KG1 (cell line): ENCODE measurements at places on chromosomes 1 and 21.

DNA sequence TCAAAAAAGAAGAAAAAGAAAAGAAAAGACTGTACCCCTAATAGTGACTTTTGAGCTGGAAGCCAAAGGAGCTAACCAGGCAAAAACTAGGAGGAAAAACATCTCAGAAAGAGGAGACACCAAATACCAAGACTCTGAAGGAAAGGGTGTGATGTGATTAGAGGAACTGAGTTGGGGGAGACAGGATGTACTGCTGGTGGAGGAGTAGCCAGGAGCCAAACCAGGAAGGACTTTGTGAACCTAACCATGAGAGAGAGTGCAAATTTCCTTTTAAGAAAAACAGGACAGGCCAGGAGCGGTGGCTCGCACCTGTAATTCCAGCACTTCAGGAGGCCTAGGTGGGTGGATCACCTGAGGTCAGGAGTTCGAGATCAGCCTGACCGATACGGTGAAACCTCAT lies 4.1 kb upstream of the RBP7 start:
- no peak for DNase-seq

GRCh38 chr1:182525342-182525741 lies 63.7 kb downstream of the RNASEL start:
- DNase-seq = no peak

DNA sequence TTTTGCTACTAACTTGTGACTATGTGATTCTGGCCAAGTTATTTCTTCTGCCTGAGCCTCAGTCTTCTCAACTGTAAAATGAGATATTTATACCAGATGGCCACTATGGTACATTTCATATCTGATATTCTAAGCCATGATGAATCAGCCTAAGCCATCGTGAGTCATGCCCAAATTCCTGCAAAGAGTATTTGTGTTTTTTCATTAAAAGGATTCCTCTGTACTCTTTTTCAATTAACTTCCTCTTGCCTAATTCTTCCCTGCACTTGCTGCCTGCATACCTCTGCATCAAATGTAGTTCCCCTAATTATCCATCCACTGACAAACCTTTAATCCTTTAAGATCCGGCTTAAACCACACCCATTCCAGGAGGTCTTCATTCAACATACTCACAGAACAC lies 575.1 kb upstream of the BEND5 start:
- no peak for DNase-seq

- no peak for DNase-seq
Measured at GRCh38 chr1:115679141-115679611, 37.4 kb downstream of the VANGL1 start.

- no peak for DNase-seq
Measured at GRCh38 chr1:6967431-6968111, 182.3 kb downstream of the CAMTA1 start.

DNA sequence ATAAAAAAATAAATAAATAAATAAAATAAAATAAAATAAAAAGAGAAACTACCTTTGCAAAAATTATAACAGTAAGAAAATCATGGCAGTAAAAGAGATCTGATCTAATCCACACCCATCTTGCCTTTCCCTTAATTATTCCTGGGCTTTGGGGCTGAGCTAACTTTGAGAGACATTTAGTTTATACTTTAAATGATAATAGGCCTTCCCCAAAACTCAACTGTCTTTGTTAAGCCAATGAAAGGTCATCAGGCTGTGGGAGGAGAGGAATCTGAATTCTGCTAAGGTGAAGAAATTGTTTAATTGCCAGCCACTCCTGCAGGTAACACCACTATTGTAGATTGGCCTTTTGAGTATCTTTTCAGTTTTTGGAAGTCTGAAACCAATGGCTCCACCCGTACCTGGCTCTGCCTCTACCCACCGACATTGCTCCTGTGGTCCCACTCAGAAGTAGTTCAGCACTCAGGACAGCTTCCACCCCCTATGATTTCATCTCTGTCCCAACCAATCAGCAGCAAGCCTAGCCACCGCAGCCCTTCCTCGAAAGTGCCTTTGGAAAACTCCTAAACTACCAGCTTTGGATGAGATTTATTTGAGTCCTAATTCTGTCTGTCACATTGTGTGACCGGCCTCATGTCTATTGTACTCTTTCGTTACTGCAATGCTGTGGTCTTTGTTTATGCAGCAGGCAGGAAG lies 23.0 kb upstream of the PNRC2 start:
- DNase-seq = no peak

DNA sequence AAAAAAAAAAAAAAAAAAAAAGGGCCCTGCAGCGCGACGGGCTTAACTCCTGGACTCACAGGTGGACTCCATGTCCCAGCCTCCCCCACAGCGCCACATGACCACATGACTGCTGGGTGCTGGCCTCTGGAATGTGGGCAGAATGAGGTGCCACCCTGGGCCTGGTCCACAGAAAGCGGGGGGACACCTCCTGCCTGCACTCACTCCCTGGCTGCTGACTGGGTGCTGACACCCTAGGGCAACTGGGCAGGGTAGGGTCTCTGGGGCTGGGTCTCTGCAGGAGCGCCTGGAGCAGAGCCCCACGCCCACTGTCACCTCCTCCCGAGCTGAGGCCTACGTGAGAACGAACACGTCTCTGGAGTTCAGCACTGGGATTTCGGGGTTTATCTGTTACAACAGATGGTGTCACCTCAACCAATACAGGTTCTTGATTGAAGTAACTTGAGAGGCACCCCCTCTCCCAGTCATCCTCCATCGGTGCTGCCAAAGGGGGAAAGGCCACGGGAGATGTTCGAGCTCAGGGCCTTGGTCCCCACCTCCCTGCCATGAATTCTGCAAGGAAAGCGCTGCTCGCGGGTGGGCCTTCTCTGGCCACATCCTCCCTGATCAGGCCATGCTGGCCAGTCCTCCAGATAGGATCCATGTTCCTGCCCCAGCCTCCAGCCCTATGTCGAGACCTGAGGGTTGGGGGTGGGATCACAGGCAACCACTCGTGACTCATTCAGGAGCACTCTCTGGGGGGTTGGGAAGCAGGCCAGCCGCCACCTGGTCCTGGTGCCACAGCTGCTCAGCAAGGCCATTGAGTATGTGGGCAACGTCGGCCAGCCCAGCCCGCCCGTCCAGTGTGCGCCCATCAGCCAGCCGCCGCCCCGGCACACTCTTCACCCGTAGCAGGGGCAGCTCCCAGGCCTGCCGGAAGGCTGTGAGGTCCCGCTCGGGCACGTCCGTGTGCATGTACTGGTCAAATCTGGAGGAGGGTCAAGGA lies 5.4 kb downstream of the CPLANE2 start:
- no peak for DNase-seq

DNA sequence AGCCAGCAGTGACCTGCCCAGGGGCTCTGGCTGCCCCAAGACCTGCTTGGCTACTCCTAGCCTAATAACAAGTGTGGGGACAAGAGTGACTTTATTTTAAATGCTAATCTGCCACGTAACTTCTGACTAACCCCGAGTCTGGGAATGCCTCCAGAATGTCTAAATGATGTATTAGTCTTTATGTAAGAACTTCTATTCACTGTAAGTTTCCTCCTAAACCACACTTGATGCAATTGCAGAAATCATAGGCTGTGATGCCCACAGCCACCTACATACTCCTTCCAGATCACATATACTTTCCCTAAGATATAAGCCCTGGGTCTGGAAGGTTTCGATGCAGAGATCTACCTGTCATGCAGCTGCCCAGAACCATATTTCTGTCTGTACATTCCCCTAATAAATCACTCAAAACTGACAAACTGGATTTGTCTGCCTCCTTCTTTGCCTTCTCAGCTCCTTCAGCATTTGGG lies 5.9 kb upstream of the VPS45 start:
- no peak for DNase-seq

- no peak for DNase-seq
Measured at GRCh38 chr21:16644685-16645084, 868.2 kb upstream of the CXADR start.

GRCh38 chr1:100847361-100848082 lies 47.1 kb downstream of the EXTL2 start:
- no peak for DNase-seq

DNA sequence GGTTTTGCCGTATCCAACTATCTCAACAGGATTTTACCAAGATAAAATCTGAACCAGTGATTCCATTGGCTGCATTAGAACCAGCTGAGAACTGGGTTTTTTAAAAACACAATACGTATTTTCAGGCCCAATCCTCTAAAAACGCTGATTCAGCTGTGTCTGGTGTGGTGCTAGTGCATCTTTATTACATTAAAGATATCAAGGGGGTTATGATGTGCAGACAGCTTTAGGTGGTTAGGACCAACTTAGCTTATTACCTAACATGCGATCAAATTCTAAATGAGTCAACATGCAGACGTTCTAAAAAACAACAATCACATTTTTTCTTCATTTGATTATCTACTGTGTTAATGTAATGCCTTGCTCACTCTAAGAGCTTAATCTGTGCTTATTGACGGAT lies 32.0 kb upstream of the EXO1 start:
- DNase-seq = no peak

GRCh38 chr1:109895720-109896504 lies 14.7 kb upstream of the CSF1 start:
- DNase-seq = no peak

DNA sequence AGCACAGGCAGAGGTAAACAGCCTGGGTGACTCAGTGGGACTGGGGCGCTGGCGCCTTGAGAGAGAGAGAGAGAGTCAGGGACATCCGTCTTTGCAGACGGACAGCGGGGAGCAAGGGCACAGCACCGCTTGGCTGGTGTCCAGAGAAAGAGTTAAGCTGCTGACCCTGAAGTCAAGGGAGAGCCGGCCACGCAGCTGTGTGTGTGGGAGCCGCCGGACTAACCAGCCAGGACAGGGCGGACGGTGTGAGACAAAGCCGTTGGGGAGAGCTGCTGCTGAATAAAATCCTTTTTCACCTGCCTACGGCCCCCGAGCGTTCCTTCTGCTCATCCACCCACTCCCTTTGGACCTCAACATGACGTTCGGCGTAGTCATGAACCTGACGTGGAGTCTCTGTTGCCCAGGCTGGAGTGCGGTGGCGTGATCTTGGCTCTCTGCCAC lies 14.5 kb downstream of the CFAP74 start:
- no peak for DNase-seq

- DNase-seq = no peak
Measured at GRCh38 chr1:228838717-228839500, 103.6 kb downstream of the RHOU start.

- no peak for DNase-seq
Measured at GRCh38 chr1:201946224-201946908, at the start of gene LMOD1. LMOD1 (minus strand) TSS chr1:201946548; CDS start chr1:201946340, 208 bp downstream.
